Osteoblast (primary cell): ENCODE measurements at places on chromosomes 16 and 17. TPM values are rescaled to one million over a fixed set of nuclear protein-coding genes. Genes with fewer than 3 reads are reported as not detected.

DNA sequence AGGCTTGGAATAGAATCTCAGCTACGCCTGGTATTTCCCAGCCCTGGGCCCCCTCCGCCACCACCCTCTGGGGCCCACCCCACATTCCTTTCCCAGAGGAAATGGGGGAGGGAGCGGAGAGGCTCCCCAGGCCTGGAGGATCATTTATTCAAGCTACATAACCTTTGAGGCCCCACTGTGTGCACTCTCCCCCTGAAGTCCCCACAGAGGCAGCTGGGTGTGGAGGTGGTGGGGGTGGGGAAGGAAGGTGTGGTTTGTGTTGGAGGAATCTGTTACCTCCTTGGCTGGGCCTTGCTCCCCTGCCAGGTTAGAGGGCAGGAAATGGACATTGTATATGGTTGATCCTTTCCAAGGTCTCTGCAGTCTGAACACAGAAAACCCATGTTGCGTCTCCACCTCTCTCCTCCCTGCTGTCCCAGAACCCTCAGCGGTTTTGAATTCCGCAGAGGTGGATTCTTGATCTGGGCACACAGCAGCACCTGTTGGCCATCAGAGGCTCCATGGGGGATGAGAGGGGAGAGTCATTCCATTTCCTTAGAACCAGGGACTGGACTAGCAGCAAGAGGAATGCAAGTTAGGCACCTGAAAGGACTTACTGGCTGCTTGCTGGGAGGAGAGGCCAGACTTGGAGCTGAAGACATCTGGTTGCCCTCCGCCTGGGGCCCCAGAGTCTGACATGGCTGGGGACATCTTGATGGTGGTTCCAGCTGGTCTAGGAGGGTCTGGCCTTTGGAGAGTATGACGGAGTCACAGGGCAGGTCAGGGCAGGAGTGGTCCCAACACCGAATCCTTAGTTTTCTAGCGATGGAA lies 23.0 kb downstream of the ARHGAP23 start:
- H3K27me3 ChIP-seq, result no peaks in the 10 kb centered on the region
- DNase-seq, result peak; percentile 97
- peak overlapping the region; percentile 54 for H3K4me3 ChIP-seq
- H3K27ac ChIP-seq, result peak overlapping the region; percentile 91
- H3K4me1 ChIP-seq, result peaks cover 81% of the 10 kb centered on the region

- H3K27ac ChIP-seq, result no peak overlapping the region
- no peak overlapping the region for H3K4me3 ChIP-seq
- H3K4me1 ChIP-seq, result peaks cover 28% of the 10 kb centered on the region
- DNase-seq, result no peak
- H3K36me3 ChIP-seq, result peaks cover 26% of the 10 kb centered on the region
These were observed 109.6 kb downstream of the CLEC16A start for GRCh38 chr16:11053916-11054460.

GRCh38 chr17:6233856-6234255 lies 163.7 kb downstream of the WSCD1 start:
- H3K4me3 ChIP-seq, result no peak overlapping the region
- peaks cover 38% of the 10 kb centered on the region for H3K27me3 ChIP-seq
- H3K4me1 ChIP-seq, result peaks cover 10% of the 10 kb centered on the region
- no peak for DNase-seq

- DNase-seq, result peak; percentile 75
- no peak overlapping the region for H3K27ac ChIP-seq
- peaks cover 63% of the 10 kb centered on the region for H3K27me3 ChIP-seq
These were observed 746 bp downstream of the GNAO1 start for GRCh38 chr16:56191835-56192634.

- peaks cover 27% of the 10 kb centered on the region for H3K36me3 ChIP-seq
- H3K4me3 ChIP-seq, result no peak overlapping the region
- no peaks in the 10 kb centered on the region for H3K4me1 ChIP-seq
- no peak for DNase-seq
- H3K27ac ChIP-seq, result no peak overlapping the region
These were observed 44.0 kb downstream of the ZNF276 start for GRCh38 chr16:89765292-89765830.

- H3K27ac ChIP-seq, result no peak overlapping the region
- no peaks in the 10 kb centered on the region for H3K4me1 ChIP-seq
- H3K27me3 ChIP-seq, result no peaks in the 10 kb centered on the region
- H3K36me3 ChIP-seq, result peaks cover 39% of the 10 kb centered on the region
These were observed 9.9 kb downstream of the CAPNS2 start for GRCh38 chr16:55576384-55576783.

- H3K4me1 ChIP-seq, result peaks cover 14% of the 10 kb centered on the region
- DNase-seq, result peak; percentile 75
- H3K27ac ChIP-seq, result peak overlapping the region; percentile 61
- H3K36me3 ChIP-seq, result peaks cover 75% of the 10 kb centered on the region
These were observed 49.1 kb downstream of the STAT5A start for GRCh38 chr17:42337442-42337841.

DNA sequence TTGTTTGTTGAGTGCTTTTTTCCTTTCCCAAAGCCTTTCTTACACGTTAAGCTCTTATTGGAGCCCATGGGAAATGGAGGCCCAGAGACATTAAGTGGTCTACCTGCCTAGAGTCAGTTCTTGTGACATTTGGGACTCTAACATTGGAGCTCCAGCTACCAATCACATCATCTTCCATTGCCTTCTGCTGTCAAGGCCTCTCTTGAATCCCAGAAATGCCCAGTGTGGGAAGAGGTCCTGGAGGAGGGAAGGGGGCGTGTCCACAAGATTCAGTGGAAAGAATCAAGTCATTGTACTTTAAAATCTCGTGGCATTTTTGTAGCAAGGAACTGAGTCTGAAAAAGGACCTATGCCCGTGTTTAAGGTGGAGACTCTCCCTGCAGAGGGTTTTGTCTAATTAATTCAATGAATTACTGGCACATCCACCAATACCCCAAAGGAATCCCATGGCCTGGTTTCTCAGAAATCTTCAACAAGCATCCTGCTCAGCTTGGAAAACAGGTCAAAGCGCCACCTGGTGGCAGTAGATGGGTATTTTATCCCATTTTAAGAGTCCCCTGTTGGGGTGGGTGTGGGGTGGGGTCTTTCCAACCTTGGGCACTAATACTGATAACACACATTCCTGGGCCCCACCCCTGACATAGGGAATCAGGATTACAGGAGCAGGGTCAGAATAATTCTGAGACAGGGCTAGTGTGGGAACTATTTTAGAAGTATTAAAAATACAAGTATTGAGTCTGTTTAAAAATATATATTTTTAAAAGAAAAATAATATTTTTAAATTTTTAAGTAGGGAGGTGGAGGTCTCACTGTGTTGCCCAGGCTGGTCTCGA lies 24.6 kb downstream of the GPT2 start:
- peaks cover 26% of the 10 kb centered on the region for H3K36me3 ChIP-seq
- H3K4me1 ChIP-seq, result no peaks in the 10 kb centered on the region
- DNase-seq, result peak; percentile 91
- no peak overlapping the region for H3K27ac ChIP-seq
- H3K4me3 ChIP-seq, result no peak overlapping the region

GRCh38 chr16:49972280-49972679 lies 52.7 kb upstream of the CNEP1R1 start:
- no peaks in the 10 kb centered on the region for H3K4me1 ChIP-seq
- DNase-seq, result no peak
- no peaks in the 10 kb centered on the region for H3K27me3 ChIP-seq

DNA sequence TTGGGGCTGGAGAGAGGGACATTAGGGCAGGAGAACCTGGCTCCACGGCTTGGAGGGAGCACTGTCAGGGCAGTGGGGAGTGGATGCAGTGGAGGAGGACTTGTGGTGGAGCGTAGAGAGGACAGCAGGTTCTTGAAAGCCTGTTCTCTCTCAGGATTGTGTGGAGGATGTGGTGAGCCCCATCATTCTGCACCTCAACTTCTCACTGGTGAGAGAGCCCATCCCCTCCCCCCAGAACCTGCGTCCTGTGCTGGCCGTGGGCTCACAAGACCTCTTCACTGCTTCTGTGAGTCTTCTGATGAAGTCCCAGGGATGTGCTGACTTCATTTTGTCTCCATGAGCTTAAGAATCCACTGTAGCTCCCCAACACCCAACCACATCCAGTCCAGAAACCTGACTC lies 13.5 kb downstream of the COX6A2 start:
- peaks cover 6% of the 10 kb centered on the region for H3K27me3 ChIP-seq
- no peaks in the 10 kb centered on the region for H3K36me3 ChIP-seq
- H3K27ac ChIP-seq, result no peak overlapping the region
- no peak for DNase-seq

- no peak for DNase-seq
- peaks cover 43% of the 10 kb centered on the region for H3K4me1 ChIP-seq
- no peak overlapping the region for H3K4me3 ChIP-seq
- H3K27ac ChIP-seq, result peak overlapping the region; percentile 71
- H3K27me3 ChIP-seq, result no peaks in the 10 kb centered on the region
These were observed 40.8 kb downstream of the HS3ST3A1 start for GRCh38 chr17:13560935-13561334.

DNA sequence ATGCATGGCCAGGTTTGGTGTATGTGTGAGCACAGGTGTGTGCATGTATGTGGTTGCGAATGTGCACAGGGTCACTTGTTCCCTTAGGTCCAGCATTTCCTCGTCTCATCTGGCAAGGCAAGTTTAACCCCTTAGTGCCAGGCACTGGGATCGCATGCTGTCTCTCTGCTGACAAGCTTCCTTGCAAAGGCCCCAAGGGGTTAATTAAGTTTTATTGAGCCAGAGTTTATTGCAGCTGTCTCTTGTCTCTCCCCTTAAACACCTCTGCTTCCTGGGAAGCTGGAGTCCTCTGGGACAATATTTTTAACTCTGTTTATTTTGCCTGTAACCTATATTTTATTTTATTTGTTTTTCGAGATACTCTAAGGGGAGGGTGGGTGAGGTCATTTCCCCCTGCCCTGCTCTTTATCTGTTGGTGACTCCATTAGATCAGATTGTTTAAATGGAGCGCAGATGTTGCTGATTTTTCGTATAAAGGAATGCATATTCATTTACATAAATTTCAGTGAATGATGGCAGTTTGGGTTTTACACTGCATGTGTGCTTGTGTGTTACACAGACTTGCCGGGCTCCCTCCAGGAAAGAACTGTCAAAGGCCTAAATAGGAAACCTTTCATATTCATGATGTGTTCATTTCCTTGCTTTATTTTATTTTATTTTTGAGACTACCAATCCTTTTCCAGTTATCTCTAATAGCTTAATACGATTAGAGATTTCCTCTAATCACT lies 99.7 kb downstream of the CBLN1 start:
- H3K27me3 ChIP-seq, result no peaks in the 10 kb centered on the region
- no peaks in the 10 kb centered on the region for H3K4me1 ChIP-seq
- no peak overlapping the region for H3K4me3 ChIP-seq
- DNase-seq, result no peak
- H3K36me3 ChIP-seq, result no peaks in the 10 kb centered on the region
- H3K27ac ChIP-seq, result no peak overlapping the region

- no peak overlapping the region for H3K27ac ChIP-seq
- no peaks in the 10 kb centered on the region for H3K27me3 ChIP-seq
These were observed 28.4 kb upstream of the ZFPM1 start for GRCh38 chr16:88424587-88425235.

- peaks cover 77% of the 10 kb centered on the region for H3K36me3 ChIP-seq
- H3K4me1 ChIP-seq, result no peaks in the 10 kb centered on the region
- H3K27ac ChIP-seq, result no peak overlapping the region
- no peak for DNase-seq
- H3K4me3 ChIP-seq, result no peak overlapping the region
These were observed 20.4 kb downstream of the MIEF2 start for GRCh38 chr17:18280766-18281371.

- no peak overlapping the region for H3K4me3 ChIP-seq
- no peaks in the 10 kb centered on the region for H3K36me3 ChIP-seq
- H3K4me1 ChIP-seq, result peaks cover 15% of the 10 kb centered on the region
- peak; percentile 32 for DNase-seq
- peaks cover 26% of the 10 kb centered on the region for H3K27me3 ChIP-seq
These were observed 18.2 kb upstream of the SP6 start for GRCh38 chr17:47869114-47869513.

DNA sequence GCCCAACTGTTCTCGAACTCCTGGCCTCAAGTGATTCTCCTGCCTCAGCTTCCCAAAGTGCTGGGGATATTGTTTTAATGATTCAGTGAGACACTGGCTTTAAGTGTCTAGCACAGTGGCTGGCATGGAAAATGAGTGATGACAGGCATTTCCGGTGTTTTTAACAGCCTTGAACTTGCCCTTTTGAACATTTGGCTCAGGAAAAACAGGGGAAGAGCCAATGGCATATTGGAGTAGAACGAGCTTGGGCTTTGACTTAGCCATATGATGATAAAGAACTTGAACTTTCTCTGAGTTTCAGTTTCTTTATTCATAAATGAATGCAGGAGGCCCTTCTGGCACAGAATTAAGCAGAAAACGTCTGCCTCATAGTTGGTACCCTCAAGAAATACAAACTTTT lies 145.0 kb upstream of the HS3ST4 start:
- H3K27me3 ChIP-seq, result no peaks in the 10 kb centered on the region
- H3K36me3 ChIP-seq, result no peaks in the 10 kb centered on the region
- no peaks in the 10 kb centered on the region for H3K4me1 ChIP-seq
- DNase-seq, result no peak

DNA sequence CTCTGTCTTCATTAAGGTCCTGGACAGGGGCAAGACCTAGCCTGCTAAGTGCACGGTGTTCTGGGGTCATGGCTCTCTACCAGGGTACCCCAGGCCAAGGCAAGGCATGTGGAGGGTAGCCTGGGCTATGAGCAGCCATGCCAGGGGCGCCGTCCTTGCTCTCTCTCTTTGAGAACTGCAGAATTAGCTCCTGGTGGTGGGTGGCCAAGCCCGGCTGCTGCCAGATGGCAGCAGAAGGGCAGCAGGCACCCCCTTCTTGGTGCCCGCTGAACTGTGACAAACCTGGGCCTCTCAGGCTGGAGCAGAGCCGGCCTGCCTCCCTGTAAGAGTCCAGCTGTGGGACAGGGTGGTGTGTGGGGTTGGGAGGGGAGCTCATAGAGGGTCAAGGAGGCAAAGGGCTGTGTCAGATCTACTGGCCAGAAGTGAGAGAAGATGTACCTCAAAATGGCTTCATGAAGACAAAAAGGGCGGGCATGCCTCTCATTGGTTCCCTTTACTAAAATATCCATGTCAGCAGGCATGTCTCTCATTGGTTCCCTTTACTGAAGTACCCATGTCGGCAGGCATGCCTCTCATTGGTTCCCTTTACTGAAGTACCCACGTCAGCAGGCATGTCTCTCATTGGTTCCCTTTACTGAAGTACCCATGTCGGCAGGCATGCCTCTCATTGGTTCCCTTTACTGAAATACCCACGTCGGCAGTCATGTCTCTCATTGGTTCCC lies 81.7 kb upstream of the SDK2 start:
- no peak overlapping the region for H3K4me3 ChIP-seq
- no peaks in the 10 kb centered on the region for H3K36me3 ChIP-seq
- DNase-seq, result no peak
- H3K27ac ChIP-seq, result no peak overlapping the region
- H3K27me3 ChIP-seq, result no peaks in the 10 kb centered on the region

- H3K4me3 ChIP-seq, result no peak overlapping the region
- H3K27me3 ChIP-seq, result no peaks in the 10 kb centered on the region
- no peaks in the 10 kb centered on the region for H3K36me3 ChIP-seq
- DNase-seq, result no peak
- no peaks in the 10 kb centered on the region for H3K4me1 ChIP-seq
- no peak overlapping the region for H3K27ac ChIP-seq
These were observed 13.9 kb downstream of the CD300A start for GRCh38 chr17:74480290-74480689.

- no peaks in the 10 kb centered on the region for H3K4me1 ChIP-seq
- H3K4me3 ChIP-seq, result no peak overlapping the region
These were observed 61.9 kb downstream of the SDK2 start for GRCh38 chr17:73582359-73582758.

IGFALS gene
- not detected in 2 replicates for total RNA-seq

VPS35 gene
- 154 and 159 TPM in 2 replicates for total RNA-seq

ABCA10 gene
- 0.88 and 1.8 TPM in 2 replicates for total RNA-seq

CSHL1 gene
- total RNA-seq, result not detected in 2 replicates

KRT20 gene
- not detected in 2 replicates for total RNA-seq

CRK gene
- 102 and 109 TPM in 2 replicates for total RNA-seq

CFAP97D1 gene
- total RNA-seq, result under 0.01 TPM in 1 of 2 replicates, not detected in the other

CHRNE gene
- total RNA-seq, result 1.4 and 1.8 TPM in 2 replicates

PKMYT1 gene
- 1.4 and 2.1 TPM in 2 replicates for total RNA-seq

SLC35G6 gene
- not detected in 2 replicates for total RNA-seq
